NCI-H1436 treated with DMSO at 0.1 percent for 48 hours (cell line): ENCODE measurements at places on chromosomes 11 and 22.

DNA sequence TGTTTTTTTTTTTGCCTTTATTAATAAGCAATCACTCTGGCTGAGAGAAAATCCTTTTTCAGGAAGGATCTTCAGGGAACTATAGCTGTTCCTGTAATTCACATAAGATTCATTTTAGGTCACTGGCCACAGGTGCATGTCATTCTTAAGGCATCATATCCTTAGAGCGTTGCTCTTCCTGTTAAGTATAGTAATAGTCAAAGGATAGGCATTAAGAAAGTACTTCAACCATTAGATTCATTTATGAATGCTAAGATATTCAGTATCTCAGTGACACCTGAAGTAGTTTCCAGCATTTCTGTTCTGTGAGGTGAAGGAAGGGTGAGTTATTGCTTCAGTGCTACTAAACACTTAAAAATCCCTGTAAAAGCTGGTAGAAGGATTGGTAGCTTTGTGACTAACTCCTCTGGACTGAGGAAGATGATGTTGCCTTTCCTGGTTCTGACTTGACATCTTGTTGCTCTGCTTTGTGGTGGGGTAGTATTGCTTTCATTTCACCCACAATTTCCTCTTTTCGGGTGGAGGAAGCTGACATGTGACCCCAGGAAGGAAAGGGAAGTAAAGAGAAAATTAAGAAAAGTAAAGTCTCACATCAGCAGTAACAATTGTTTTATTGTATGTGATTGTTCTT lies 34.7 kb downstream of the RNF169 start:
- no peak for DNase-seq

DNA sequence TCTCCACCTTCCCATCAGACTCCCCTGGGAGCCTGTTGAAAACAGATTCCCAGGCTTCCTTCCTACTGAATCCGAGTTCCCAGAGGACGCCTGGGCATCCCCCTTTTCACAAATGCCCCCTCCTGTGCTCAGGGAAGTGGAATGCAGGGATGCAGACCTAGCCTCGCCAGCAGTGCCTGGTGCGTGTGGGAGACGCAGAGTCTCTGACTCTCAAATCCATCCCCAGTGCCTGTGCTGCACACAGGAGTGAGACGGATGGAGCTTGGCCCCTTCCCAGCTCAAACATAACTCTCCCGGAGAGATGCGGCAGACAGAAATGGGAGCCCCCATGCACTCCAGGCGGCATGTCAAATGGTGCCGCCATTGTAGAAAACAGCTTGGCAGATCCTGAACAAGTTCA lies 62.6 kb downstream of the CTTN start:
- DNase-seq: no peak

DNA sequence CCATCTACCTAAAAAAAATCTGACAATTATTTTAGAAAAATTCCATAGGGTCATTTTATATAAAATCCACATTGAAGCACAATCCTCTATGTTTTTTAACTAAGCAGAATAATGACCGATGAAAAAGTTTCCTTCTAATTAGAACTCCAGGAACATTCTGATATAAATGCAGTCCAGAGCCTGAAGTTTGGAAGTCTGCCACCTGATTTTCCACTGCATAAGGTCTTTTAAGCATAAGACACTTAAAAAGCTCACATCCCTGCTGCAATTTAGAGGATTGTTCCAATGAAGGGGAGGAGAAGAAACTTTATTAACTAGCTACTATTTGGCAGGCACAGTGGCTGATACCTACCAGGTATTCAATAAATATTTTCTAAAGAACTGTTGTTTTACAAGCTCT lies 570.3 kb upstream of the ANO5 start:
- DNase-seq: no peak

GRCh38 chr11:122917311-122917710 lies 34.8 kb downstream of the JHY start:
- DNase-seq: no peak

- DNase-seq: no peak
Observed at GRCh38 chr11:119741369-119742262, 12.6 kb upstream of the NECTIN1 start.

GRCh38 chr11:102410382-102410784 lies 42.2 kb downstream of the TMEM123 start:
- no peak for DNase-seq

DNA sequence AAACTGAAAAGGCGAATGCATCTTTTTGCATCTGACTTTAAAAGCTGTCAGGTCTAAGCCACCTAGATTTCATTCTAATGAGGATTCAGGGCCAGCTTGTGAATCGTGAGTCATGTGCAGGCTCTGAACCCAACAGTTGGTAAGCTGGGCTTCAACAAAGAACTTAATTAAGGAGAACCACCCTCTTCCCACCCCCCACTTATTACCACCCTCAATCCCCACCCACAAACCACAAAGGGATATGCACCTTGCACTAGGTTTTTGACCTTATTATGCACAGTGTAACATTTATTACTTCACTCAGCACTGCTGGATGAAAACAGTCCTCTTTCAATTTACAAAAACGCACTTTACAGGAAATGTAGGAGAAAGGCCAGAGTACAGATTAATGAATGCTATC lies 94.1 kb upstream of the LIN7C start:
- peak; percentile 22 for DNase-seq

- DNase-seq: no peak
Observed at GRCh38 chr11:73591743-73592142, 6.2 kb downstream of the FAM168A start.

DNA sequence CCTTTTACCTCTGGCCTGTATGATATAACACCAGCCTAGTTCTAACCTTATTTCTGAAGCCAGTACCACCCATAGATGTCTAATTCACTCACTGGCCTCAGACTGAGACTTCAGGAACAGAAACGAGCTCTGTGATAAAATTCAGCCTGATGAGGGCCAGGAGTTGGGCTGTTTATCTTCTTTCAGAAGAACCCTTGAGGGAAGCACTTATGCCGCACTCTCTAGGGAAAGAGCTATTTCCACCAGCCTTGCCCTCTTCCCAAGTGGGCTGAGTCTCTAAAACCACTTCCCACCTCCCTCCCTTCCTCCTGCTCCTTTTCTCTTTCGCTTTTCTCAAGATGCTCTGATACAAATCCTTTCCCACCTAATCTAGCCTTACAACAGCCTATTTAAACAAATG lies 2.0 kb upstream of the OR52B4 start:
- no peak for DNase-seq
